Ovary (tissue), 10 donors: ENCODE measurements at places on chromosomes 1 and 21. TPM values are rescaled to one million over a fixed set of nuclear protein-coding genes. Genes with fewer than 3 reads are reported as not detected.

PTCH2 gene
- 10.9 TPM for total RNA-seq

FNBP1L gene
- total RNA-seq = 20.3 TPM

ZNF678 gene
- total RNA-seq = 12.0 TPM

IGSF9 gene
- total RNA-seq = 3.7 TPM

WNT3A gene
- not detected for total RNA-seq

COL16A1 gene
- total RNA-seq = 64.4 TPM

CCDC30 gene
- 11.7 TPM for total RNA-seq

IFNAR1 gene
- total RNA-seq = 36.7 TPM

NHLH1 gene
- not detected for total RNA-seq

KPRP gene
- total RNA-seq = not detected

EPHA8 gene
- not detected for total RNA-seq

CDK18 gene
- total RNA-seq = 19.6 TPM

FMOD gene
- 145 TPM for total RNA-seq

SPRR1A gene
- total RNA-seq = not detected

PMF1 gene
- 44.5 TPM for total RNA-seq

LRRC53 gene
- total RNA-seq = not detected

SLC6A9 gene
- 4.4 TPM for total RNA-seq

ARHGEF11 gene
- total RNA-seq = 35.0 TPM

NUP210L gene
- 0.10 TPM for total RNA-seq

ZBTB8OS gene
- total RNA-seq = 24.3 TPM

CEP350 gene
- total RNA-seq = 63.8 TPM

GSTM4 gene
- total RNA-seq = 75.2 TPM

GPR3 gene
- total RNA-seq = not detected

AZIN2 gene
- 7.6 TPM for total RNA-seq

REN gene
- total RNA-seq = 13.1 TPM

CAPN8 gene
- total RNA-seq = not detected

NUDT4B gene
- total RNA-seq = 54.6 TPM

USH2A gene
- not detected for total RNA-seq

CFHR3 gene
- total RNA-seq = 0.65 TPM

HTR1D gene
- total RNA-seq = not detected

PPIAL4G gene
- not detected for total RNA-seq

CAMSAP2 gene
- total RNA-seq = 27.8 TPM

RUNX1 gene
- total RNA-seq = 27.3 TPM

TSPAN2 gene
- total RNA-seq = 21.4 TPM

TMEM125 gene
- total RNA-seq = 2.4 TPM

MYOG gene
- total RNA-seq = not detected

OR2T11 gene
- not detected for total RNA-seq

HAO2 gene
- 0.50 TPM for total RNA-seq

TRIM62 gene
- 5.7 TPM for total RNA-seq

ZNF697 gene
- total RNA-seq = 3.0 TPM

RGS4 gene
- total RNA-seq = 0.83 TPM

PCBP3 gene
- 8.1 TPM for total RNA-seq

PSMA5 gene
- total RNA-seq = 35.9 TPM

AIRE gene
- not detected for total RNA-seq

LEFTY2 gene
- total RNA-seq = 196 TPM

CTTNBP2NL gene
- 35.7 TPM for total RNA-seq
